ENCODE measurements at places on chromosomes 2 and 18. TPM values are rescaled to one million over a fixed set of nuclear protein-coding genes. Genes with fewer than 3 reads are reported as not detected.

The FBLN7 gene
- polyA plus RNA-seq, result 13.6 TPM

The CRYGA gene
- polyA plus RNA-seq, result not detected

The ERFE gene
- polyA plus RNA-seq, result 7.2 TPM

The KHK gene
- 47.9 TPM for polyA plus RNA-seq

DNA sequence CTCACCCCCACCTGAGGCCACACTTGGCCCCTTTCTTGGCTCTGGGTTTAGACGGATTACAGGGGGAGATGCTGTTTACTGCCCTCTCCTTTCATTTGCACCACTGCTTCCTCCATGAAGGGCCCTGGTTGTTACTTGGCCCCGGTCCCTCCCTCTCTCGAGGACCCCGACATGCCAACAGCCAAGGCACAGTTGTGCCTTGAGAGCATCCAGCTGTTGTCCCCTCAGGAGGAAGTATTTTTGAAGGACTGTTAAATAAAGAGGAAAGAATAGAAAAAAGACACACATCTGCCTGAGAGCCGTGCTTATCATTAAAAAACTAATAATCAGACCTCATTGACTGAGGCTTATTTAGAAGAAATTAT is 44.0 kb downstream of the ITGB1BP1 start:
- no peak for DNase-seq

DNA sequence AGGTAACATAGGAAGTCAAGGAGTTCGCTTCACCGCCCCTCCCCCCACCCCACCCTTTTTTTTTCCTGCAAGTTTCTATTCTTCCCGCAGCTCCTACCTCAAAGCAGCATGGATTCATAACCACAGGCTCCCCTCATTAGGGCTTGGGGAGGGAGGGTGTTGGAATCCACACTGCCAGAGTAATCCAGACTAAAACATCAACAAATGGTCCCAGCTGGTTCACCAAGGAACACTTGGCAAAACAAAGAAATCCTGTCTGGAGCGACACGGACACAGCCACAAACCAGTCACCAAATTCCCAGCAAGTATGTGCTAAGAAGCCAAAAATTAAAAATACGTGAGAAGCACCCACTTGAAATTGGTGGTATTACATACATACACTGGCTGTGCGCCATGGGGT is 106.9 kb upstream of the PPP1CB start:
- no peak for DNase-seq

DNA sequence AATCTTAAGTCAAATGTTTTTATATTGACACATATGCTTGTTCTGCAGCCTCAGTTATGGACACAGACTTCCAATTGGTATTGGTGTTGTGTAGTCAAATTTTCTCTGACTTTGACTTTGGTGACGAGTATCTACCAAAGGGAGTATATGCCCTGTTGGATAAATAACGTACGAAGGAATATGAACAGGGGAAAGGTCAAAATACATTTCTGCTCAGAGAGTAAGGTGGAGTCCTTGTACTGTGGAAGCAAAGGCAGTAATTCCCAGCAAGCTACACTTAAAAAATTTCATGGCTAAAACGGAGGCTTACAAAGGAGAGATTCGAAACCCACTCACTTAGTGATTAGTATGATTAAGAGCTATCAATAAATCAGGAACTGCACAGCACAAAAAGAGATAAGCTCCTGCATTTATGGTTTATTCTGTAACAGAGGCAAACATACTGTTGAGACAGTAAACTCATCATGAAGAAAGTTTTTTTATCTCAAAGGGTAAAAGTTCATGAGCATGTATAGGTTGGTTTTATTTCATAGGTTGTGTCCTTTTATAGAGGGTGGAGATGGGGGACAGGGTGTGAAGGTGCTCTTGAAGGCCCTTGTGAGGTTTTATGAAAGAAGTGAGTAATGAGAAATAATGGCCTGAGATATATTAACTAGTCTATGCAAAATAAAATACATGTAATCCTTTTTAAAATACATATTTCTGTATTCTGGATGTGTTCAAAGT is 142.7 kb downstream of the CD226 start:
- DNase-seq, result no peak

DNA sequence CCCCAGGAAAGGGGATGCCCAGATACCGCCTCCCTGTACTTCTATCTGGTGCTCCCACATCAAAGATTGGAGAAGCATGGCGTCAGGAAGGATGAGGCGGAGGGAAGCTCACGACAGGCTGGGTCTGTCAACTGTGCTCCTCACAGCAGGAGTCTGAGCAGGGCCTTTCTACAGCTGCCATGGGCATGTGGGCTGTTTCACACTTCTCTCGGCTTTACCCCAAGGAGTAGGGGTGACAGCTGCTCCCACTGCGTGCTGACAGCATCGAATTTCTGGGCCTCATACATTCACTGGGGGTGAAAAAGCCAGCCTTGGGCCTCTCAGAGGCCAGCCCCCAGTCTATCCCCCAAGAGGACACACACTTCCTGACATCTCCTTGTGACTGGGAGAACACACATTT is 21.1 kb downstream of the NEURL3 start:
- no peak for DNase-seq

- DNase-seq, result no peak
Measured at GRCh38 chr2:122074201-122074600, 318.8 kb downstream of the TSN start.

DNA sequence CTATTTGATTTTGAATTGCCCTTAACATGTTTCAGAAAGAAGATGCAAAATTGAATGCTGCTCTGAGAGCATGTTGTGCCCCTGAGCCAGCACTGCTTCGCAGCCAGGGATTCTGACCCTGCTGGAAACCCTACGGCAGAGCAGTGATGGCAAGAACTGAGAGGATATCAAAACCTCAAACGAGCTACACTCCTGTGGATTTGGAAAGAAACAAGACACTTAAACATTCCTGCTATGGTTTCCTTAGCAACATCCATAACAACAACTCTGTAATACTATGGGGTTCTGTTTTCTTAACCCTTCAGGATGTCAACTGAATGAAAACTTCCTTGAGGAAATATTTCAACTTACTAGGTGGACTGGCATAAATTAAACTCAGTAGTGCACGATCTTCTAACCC is 649.1 kb downstream of the NYAP2 start:
- DNase-seq, result peak; percentile 70

DNA sequence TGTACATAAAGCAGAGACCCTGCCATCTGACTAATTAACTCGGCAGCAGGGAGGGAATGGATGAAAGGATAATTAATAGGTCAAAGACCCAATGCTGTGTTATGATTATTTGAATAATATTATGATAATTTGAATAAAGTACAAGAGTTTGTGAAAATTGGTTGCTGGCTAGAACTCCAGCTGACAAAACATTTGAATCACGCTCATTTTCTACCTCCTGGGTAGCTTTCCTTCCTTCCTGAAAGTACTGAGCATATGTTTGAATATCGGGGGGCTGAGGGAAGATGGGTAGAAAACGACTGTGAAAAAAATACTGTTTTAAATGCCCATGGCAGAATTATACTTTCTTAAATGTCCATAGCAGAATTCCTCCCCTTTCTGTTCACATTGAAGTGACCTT is 243.6 kb upstream of the RBMS1 start:
- DNase-seq, result no peak

- DNase-seq, result no peak
Measured at GRCh38 chr18:7871560-7872456, 304.7 kb downstream of the PTPRM start.

Measured in left kidney (tissue), 8 donors.